CD4-positive, alpha-beta memory T cell (primary cell): ENCODE measurements at places on chromosomes 11 and 22. TPM values are rescaled to one million over a fixed set of nuclear protein-coding genes. Genes with fewer than 3 reads are reported as not detected.

DNA sequence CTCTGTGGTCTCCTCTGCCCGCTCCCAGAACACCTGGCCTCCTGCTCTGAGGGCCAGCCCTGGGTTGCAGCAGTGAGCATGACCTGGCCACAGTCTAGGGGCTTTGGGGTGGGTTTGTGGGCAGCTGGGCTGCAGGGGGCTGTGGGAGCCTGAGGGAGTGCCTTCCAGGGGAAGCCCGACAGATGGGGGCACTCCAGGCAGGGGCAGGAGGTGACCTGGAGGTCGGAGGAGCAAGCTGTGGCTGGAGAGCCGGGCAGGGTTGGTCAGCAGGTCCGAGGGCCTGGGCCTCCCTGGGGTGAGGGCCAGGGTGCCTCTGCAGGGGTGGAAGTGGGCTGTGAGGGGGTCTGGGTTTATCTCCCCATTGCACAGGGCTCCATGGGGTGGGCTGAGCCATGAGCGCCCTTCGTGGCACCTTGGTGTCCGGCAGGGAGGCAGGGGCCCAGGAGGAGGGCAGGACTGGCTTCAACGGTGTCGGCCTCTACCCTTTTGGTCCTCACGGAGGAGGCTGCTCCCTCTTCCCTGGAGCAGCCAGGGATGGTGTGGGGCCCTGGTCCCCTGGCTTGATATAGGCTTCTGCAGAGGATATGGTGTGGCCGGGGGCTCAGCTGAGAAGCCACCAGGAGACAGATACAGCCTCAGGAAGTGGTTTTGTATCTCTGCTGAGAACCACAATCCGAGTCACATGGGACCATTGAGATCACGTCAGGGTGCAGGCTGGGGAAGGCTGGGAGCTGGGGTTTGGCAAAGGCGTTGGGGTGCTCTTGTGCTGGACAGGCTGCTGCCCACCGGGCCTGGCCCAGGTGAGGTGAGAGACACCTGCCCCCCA lies 22.3 kb downstream of the KCNQ1 start:
- no peaks in the 10 kb centered on the region for H3K27me3 ChIP-seq
- peaks cover 39% of the 10 kb centered on the region for H3K4me1 ChIP-seq
- peak overlapping the region; percentile 48 for H3K4me3 ChIP-seq
- H3K36me3 ChIP-seq: no peaks in the 10 kb centered on the region
- H3K27ac ChIP-seq: no peak overlapping the region

Gene KDM4D
- 0.32 TPM for total RNA-seq

GRCh38 chr22:44347549-44347948 lies 34.8 kb upstream of the SHISAL1 start:
- no peaks in the 10 kb centered on the region for H3K4me1 ChIP-seq
- H3K27ac ChIP-seq: no peak overlapping the region
- no peaks in the 10 kb centered on the region for H3K27me3 ChIP-seq
- no peak overlapping the region for H3K4me3 ChIP-seq

DNA sequence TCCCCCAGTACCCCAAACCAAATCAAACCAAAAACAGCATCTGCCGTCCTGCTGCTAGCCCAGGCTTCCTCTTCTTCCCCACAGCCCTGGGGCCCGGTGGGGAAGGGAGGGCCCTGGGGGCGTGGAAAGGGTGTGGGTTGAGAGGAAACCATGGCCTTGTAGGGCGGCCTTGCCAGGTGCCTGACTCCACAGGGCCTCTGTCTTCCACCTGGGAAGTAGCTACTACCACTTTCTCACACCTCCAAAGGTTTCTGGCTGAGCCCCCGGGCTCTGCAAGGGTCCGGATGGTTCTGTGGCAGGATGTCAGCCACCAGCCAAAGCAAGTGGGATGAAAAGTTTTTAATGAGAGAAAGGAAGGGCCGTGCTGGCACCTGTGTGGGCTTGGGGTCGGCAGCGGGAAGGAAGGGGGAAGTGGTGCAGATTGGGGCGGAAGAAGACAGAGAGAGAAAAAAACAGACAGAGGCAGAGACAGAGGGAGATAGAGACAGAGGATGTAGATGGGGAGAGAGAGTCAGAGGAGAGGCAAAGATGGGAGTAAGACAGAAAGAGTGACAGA lies 10.5 kb downstream of the TPST2 start:
- no peaks in the 10 kb centered on the region for H3K27me3 ChIP-seq
- peak overlapping the region; percentile 50 for H3K27ac ChIP-seq
- H3K36me3 ChIP-seq: peaks cover 5% of the 10 kb centered on the region
- H3K4me1 ChIP-seq: peaks cover 48% of the 10 kb centered on the region
- no peak overlapping the region for H3K4me3 ChIP-seq
- peak; percentile 57 for DNase-seq

- H3K4me3 ChIP-seq: no peak overlapping the region
- no peak for DNase-seq
- H3K27ac ChIP-seq: no peak overlapping the region
- H3K4me1 ChIP-seq: no peaks in the 10 kb centered on the region
- H3K27me3 ChIP-seq: no peaks in the 10 kb centered on the region
These were observed 8.1 kb downstream of the OR5A2 start for GRCh38 chr11:59418156-59418555.

Gene FAM180B
- 0.25 TPM for total RNA-seq

Gene OR10A2
- total RNA-seq: not detected

Gene KIAA1671
- total RNA-seq: 9.6 TPM

DNA sequence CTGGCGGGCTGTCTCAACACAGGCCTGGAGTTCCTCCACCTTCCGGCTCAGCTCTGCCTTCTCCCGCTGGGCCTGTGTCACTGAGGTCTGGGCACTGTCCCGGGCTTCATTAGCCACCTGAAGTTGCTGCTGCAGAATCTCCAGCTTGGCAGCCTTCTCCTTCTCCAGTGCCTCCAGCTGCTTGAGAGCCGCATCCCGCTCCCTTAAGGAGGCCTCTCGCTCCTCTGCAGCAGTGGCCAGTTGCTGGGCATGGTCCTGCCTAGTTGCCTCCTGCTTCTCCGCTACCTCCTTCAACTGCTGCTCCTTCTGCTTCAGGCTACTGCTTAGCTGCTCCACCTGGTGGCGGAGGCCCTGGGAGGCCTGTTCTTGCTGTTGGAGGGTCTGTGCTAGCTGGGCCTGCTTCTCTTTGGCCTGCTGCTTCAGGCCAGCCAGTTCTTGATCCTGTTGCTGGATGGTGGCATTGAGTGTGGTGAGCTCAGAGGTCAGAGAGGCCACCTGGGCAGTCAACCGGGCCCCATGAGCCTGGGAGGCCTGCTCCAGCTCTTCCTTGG lies 16.9 kb downstream of the IL18BP start:
- no peaks in the 10 kb centered on the region for H3K4me1 ChIP-seq
- no peak overlapping the region for H3K27ac ChIP-seq
- no peaks in the 10 kb centered on the region for H3K27me3 ChIP-seq

Gene APOA5
- not detected for total RNA-seq
